ENCODE measurements at places on chromosomes 1 and 21. TPM values are rescaled to one million over a fixed set of nuclear protein-coding genes. Genes with fewer than 3 reads are reported as not detected.

DNA sequence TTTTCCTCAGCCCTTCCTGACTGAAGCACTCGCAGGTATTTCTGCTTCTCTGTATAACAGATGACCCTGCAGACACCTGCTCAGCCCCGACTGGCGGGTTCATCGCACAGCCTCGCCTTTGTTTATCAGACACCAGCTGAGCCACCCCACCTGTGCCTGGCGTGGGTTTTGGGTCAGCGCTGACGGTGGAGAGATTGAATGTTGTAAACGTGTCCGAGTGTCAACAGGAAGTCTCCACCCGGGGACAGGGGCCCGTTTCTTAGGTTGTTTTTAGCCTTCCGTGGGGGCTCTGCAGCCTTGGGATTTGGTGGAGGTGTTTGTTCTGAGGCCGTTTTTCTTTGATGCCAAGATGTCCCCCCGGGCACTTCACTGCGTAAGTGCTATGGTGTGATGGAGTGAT lies 60.1 kb downstream of the COL18A1 start:
- no peak for DNase-seq

The PCAT6 gene
- 2.1 TPM for total RNA-seq

DNA sequence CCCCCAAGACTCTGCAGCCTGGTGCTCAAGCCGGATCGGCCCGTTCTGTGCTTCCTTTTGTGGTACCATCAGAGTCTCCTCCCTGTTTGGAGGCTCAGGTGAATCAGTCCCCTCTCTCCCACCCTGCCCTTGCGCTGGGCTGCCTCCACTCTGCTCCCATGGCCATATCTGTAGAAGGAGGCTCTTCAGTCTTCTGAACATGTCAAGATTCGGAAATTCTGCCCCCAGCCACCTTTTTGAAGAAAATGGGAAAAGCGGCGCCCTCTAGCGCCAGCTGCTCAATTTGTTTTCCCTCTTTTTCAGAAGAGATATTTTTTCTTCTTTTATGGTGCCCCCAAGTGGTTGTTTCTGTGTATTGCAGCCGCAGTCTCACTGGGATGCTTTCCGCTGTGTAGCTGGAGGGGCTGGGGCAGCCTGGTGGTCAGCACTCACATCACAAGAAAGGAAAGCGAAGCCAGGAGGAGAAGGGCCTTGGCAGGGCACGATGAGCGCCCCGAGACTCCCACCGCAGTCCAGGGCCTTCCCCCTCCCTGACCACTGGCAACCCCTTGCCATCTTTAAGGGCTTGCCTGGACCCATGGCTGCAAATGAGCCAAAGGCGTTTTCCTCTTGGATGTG lies 58.4 kb upstream of the CACNA1E start:
- peak; percentile 52 for DNase-seq

- DNase-seq = no peak
These were observed 5.1 kb upstream of the MYBPH start for GRCh38 chr1:203180611-203181330.

- DNase-seq = no peak
These were observed 53.2 kb downstream of the PTPRU start for GRCh38 chr1:29289493-29289892.

The SPRR1A gene
- not detected for total RNA-seq

The ERO1B gene
- 2.2 TPM for total RNA-seq

- DNase-seq = peak; percentile 22
These were observed 2.1 kb downstream of the TAF12 start for GRCh38 chr1:28640766-28641165.

All from HFFc6 (cell line).